AG10803 (cell line): ENCODE measurements at places on chromosomes 16 and 17.

DNA sequence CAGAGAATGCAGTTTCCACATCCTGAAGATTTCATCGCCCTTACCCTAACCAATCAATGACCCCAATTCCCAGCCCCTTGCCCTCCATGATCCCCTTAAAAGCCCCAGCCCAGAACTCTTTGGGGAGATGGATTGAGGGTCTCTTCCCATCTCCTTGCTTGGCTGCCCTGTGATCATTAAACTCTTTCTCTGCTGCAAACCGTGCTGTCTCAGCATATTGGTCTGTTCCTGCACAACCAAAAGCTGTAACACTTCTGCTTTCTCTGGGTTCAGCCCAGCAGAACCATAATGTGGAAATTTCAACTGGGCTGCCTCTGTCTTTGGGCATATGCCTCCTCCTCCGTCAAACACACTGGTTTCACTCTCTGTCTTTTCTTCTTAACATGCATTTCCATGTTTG lies 67.0 kb upstream of the NLRP1 start:
- no peak for DNase-seq

DNA sequence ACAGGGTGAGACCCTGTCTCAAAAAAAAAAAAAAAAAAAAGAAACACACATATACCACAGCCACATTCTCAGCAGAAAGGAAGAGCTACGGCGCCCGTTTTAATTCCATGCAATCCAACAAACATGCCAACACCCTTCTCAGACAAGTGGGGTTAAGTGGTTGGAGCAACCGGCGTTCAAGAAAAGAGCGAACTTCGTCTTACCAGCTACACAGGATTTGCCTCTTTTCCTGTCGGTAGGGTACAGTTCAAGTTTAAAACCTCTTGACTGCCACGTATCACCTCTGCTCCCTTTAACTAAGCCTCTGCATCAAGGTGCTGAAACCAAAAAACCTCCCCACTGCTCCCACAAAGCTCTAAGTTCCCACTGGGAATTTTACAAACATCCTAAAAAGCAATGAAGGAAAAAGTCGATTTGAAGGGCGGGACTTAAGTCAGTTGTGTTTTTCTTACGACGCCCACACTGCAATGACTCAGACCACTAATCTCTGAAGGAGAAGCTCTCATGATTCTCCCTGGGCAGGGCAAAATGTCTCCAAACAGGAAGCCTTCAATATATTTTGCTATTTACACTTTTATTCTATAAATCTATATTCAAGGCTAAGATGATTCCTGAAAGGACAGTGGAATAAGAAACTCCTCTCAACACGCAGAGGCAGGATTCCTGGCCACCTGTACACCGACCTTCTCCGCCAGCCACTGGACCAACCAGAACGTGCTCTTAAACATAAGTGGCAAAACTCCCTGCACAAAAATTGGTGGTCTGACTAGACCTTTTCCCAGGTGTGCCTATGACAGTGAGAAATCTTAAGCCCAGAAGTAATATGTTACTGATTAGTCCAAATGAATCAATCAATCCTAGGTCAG lies 18.8 kb downstream of the SRP68 start:
- no peak for DNase-seq

- DNase-seq, result peak; percentile 84
Observed at GRCh38 chr17:40307001-40307730, 1.8 kb upstream of the RARA start.

DNA sequence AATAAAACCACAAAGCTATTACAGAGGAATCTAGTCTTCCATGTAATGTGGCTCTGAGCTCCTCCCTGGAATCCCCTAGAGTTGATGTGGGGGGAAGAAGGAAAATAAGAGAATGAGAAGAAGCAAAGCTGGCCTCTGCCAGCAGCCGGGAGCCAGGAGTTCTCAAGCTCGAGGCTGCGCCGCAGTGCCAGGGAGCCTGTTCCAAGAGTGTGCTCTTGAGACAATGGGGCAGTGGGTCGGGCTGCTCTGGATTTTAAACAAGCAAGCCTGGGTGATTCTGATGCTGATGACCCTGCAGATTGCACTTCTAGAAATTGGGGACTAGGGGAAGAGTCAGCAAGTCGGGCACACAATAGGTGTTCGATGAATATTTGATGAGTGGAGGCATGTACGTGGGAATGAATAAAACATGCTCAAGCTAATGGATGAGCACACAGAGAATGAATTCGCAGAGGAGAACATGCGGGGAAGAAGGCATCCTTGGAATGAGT lies 119.9 kb downstream of the CMIP start:
- DNase-seq, result peak; percentile 39

DNA sequence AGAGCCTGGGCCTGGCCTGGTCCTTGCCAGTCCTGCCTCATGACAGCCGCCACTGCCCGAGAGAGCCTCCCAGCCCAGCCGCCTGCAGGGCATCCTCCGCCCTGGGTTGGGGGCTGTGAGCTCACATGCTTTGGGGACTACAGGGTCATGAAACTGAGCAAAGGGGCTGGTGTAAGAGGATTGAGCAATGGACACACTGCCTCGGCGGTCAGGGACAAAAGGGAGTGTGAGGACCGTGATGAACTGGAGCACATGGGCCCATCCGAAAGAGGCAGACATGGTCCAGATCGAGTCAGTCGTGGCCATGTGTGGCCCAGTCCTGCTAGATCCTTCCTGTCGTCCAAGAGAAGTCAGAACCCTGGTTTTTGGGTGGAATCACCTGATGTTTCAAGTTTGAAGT lies 52.3 kb downstream of the GSG1L start:
- no peak for DNase-seq

DNA sequence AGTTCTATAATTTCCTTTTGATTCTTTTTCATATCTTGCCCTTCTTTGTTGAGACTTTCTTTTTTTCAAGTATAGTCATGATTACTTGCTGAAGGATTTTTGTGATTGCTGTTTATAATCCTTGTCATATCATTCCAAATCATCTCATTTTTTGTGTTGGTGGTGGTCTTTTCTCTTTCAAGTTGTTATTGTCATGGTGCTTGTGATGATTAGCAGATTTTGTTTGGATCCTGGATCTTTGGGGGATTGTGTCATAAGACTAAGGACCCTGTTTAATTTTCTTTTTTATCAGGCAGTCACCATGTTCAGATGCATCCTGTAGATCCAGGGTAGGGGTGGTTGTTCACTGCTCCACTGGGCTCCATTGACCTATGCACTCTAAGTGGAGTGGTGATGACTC lies 254.4 kb upstream of the FOXF1 start:
- no peak for DNase-seq

DNA sequence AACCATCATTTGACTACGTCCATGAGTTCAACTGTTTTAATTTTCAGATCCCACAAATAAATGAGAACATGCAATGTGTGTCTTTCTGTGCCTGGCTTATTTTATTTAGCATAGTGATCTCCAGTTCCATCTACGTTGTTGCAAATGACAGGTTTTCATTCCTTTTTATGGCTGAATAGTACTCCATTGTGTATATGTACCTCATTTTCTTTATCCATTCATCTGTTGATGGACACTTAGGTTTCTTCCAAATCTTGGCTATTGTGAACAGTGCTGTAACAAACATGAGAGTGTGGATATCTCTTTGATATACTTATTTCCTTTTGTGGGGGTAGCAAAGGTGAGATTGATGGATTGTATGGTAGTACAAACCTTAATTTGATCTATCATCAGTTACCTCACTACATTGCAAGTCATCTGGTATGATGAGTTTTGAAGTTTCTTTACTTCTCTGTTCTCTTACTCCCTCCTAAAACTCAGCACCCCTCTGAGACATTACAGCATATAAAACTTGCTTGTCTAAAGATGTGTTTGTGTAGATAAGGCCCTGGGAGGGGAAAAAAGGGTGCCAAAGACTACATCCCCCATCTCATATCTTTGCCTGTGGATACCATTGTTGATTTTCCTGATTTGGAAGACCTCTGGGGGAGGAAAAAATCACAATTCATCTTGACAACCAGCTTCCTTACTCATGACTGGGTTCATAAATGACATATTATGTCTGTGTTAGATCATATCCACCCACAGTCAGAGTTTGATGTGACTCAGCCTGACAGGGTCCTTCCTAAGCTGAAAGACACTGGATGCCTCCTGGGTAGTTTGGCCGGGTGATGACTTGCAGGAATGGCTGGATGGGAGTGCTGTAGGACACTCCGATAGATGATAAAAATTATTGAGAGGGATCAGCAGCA lies 47.6 kb downstream of the ABCA9 start:
- DNase-seq, result peak; percentile 3

DNA sequence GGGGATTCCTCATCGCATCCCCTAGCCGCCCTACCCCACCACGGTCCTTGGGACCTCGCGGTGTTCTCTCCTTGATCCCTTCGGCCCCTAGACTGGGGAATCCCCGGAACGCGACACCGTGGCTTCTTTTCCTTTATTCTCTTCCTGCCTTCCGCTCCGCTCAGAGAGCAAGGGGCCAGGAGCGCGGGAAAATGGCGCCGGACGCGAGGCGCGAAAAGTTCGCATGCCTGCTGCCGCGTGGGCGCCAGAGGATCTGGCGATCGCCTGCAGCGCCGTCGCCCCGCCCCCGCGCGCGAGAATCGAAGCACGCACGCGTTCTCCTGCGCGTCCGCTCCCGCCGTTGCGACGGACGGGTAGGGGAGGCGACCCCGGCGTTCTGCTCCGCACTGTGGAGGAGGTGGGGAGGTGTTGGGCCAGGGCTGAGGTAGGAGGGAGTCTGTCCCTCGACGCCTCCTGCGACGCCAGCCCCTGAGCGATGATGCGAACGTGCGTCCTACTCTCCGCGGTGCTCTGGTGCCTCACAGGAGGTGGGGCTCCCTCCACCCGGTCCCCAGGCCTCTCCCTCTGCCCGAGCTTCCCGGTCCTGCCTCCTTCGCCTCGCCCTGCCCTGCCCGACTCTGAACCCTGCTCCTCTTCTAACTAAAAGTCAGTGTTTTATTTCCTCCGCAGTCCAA lies at the start of gene ZPBP2:
TSS of gene ZPBP2 (plus strand) at position 323 of the 674 bp plus-strand sequence. CDS start at position 476, 153 bp downstream.
- DNase-seq, result no peak

DNA sequence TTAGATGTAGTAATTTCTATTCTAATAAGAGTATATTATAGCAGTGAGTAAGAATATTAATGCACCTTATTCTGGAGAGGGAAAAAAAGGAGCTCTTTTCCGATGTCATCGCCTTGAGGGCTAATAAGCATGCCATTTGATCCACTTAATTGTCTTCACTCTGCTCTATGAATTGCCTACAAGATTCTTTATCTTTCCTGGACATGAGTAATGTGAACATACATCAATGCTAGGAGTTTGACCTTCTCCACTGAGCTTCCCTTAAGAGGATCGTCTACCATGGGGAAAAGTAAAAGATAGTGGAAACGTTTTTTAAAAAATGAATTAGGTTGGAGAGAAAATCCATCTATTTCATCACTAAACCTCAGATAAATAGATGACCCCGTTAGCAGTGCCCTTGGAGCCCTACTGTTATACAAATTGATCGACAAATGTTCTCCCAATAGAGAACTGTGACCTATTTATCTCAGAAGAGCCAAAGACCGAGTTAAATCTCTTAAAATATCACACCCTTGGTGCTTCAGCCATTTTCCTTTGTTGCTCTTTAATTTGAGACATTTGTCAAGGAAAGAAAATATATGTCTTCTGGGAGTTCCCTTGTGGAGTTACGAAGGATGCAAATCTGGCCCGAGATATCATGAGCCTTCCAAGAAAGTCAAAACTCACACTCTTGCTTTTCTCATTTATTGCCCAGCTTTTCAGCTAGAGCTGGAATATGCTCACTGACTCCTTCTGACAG lies 898.5 kb downstream of the KCNJ2 start:
- no peak for DNase-seq

GRCh38 chr17:18187821-18188761 lies 4.5 kb downstream of the ALKBH5 start:
- peak; percentile 58 for DNase-seq
